Immature natural killer cell (primary cell): ENCODE measurements at places on chromosomes 3 and 15.

DNA sequence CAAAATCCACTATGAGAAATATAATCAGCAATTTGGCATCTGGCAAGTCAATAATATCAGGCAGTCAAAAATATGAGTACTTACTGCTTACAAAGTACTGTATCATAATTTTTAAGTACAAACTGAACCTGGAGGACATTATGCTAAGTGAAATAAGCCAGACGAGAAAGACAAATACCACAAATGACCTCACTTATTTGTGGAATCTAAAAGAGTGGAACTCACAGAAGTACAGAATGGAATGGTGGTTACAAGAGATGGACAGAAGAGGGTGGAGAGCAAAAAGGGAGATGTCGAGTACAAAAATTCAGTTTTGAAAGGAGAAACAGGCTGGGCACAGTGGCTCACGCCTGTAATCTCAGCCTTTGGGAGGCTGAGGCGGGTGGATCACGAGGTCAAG is 12.4 kb downstream of the PCYT1A start:
- DNase-seq, result no peak

- DNase-seq, result no peak
These were observed 657.1 kb downstream of the GRM7 start for GRCh38 chr3:7518026-7518425.

GRCh38 chr15:95259513-95259912 is 1028.2 kb downstream of the MCTP2 start:
- DNase-seq, result peak; percentile 43

- DNase-seq, result no peak
These were observed 5.0 kb upstream of the FEZF2 start for GRCh38 chr3:62378311-62378789.

GRCh38 chr15:34023907-34024306 is 15.1 kb downstream of the AVEN start:
- no peak for DNase-seq

GRCh38 chr3:43784640-43785011 is 93.9 kb downstream of the ABHD5 start:
- DNase-seq, result no peak

- DNase-seq, result no peak
These were observed 488.9 kb upstream of the RASGRP1 start for GRCh38 chr15:39053480-39053879.
